ENCODE measurements at places on chromosomes 1 and 21. TPM values are rescaled to one million over a fixed set of nuclear protein-coding genes. Genes with fewer than 3 reads are reported as not detected.

- H3K4me1 ChIP-seq: no peaks in the 10 kb centered on the region
- no peaks in the 10 kb centered on the region for H3K36me3 ChIP-seq
- DNase-seq: no peak
- H3K27ac ChIP-seq: no peak overlapping the region
- no peaks in the 10 kb centered on the region for H3K27me3 ChIP-seq
Observed at GRCh38 chr1:194538453-194538852, 1352.0 kb upstream of the B3GALT2 start.

DNA sequence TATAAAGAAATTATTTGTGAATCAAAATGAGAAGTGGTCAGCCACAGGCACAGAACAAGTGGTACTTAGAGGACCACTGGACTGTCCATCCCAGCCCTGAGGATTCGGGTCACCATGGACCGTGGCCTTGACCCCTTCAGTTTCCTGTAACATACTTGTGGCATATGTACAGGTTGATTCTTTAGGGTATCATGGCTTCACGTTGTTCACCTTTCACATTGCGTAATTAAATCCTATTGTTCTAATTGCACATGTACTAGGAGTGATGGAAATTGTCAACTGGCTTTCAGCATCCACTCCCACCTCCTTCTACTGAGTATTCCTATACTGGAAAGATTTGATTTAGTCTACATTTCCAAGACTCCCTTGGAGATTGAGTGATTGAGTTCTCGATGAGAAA is 148.3 kb upstream of the GJB5 start:
- H3K4me1 ChIP-seq: no peaks in the 10 kb centered on the region

DNA sequence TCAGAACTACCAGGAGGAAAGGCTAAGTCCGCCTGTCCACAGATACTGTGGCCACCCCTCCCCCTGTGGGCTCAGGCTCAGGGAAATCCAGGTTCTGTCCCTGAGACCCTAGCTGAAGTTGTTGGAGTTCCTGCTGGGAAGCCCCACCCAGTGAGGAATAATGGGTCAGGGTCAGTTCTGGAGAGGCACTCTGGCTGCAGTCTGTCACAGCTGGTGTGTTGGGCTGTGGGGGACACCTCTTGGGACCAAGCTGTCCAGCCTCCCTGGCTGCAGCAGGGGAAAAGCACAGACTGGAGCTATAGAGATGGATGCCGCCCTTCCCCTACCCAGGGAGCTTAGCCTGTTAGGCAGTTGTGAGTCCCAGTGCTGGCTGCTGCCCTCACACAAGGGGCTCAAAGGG is 65.1 kb upstream of the RGS21 start:
- H3K27ac ChIP-seq: no peak overlapping the region
- no peak overlapping the region for H3K4me3 ChIP-seq
- no peaks in the 10 kb centered on the region for H3K27me3 ChIP-seq
- no peaks in the 10 kb centered on the region for H3K4me1 ChIP-seq
- no peak for DNase-seq
- H3K36me3 ChIP-seq: no peaks in the 10 kb centered on the region

- H3K4me1 ChIP-seq: no peaks in the 10 kb centered on the region
- no peaks in the 10 kb centered on the region for H3K36me3 ChIP-seq
- peaks cover 2% of the 10 kb centered on the region for H3K27me3 ChIP-seq
- H3K4me3 ChIP-seq: no peak overlapping the region
- DNase-seq: no peak
Observed at GRCh38 chr1:60390593-60391282, 317.2 kb upstream of the C1orf87 start.

DNA sequence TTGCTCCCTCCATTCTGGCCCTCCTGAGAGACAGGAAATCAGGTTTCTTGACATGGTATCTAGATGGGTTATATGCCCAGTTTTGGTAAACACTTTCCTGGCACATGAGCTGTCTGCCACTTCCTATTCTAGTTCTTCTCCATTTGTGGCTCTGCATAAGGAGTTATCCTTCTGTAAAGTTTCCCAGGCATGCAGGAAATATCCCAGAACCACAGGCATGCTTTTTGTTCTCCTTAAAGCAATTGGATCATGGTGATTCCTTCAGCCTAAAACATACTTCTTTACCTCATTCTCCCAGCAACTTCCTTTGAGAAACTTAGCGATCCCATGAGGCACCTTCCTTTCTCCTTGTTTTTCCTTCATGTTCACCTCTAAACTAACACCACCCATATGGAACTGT is 199.8 kb downstream of the CRB1 start:
- H3K36me3 ChIP-seq: no peaks in the 10 kb centered on the region
- no peaks in the 10 kb centered on the region for H3K27me3 ChIP-seq
- DNase-seq: no peak
- H3K4me3 ChIP-seq: no peak overlapping the region

DNA sequence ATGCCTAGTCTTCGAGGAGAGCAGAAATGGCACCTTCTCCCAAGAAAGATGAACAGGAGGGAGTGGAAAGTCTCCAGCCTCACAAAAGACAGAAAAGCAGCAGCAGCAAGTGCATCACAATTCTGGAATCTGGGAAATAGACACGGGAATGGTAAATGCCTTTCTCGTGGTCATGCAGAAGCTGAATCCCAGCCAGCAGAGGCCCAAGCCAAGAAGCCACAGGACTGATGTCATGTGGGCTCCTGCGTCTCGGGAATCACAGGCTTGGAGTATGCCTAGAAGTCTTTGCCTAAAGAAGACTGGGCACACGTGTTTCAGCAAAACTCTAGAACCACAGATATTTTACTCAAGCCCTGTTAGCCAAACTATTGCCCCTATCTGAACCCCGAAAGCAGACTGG is 260.3 kb upstream of the PLD5 start:
- no peak overlapping the region for H3K4me3 ChIP-seq
- no peaks in the 10 kb centered on the region for H3K27me3 ChIP-seq
- H3K27ac ChIP-seq: no peak overlapping the region
- H3K4me1 ChIP-seq: no peaks in the 10 kb centered on the region
- no peaks in the 10 kb centered on the region for H3K36me3 ChIP-seq
- DNase-seq: no peak

The ARL8A gene
- 38.2 TPM for total RNA-seq

The OR6K3 gene
- total RNA-seq: not detected

Data from activated CD4-positive, alpha-beta memory T cell treated with anti-CD3 and anti-CD28 coated beads for 36 hours (primary cell).